ENCODE measurements at places on chromosomes 3 and 15. TPM values are rescaled to one million over a fixed set of nuclear protein-coding genes. Genes with fewer than 3 reads are reported as not detected.

GOLGA8G gene
- 0.07 TPM for total RNA-seq

CMTM8 gene
- total RNA-seq: 1.4 TPM

NPAP1 gene
- under 0.01 TPM for total RNA-seq

SOX14 gene
- not detected for total RNA-seq

GOLGA6L7 gene
- total RNA-seq: not detected

IQCF5 gene
- not detected for total RNA-seq

PRSS50 gene
- not detected for total RNA-seq

MUC20 gene
- total RNA-seq: 1.7 TPM

RHCG gene
- 195 TPM for total RNA-seq

GRAMD2A gene
- 7.2 TPM for total RNA-seq

CPN2 gene
- total RNA-seq: not detected

PRR20G gene
- not detected for total RNA-seq

ERICH6 gene
- total RNA-seq: not detected

OCA2 gene
- 2.5 TPM for total RNA-seq

ATP8B4 gene
- total RNA-seq: 1.00 TPM

SLC9A9 gene
- total RNA-seq: 8.9 TPM

TMEM212 gene
- total RNA-seq: not detected

CACNA2D3 gene
- total RNA-seq: 1.0 TPM

PLCH1 gene
- total RNA-seq: 0.34 TPM

CSNK1G1 gene
- 63.9 TPM for total RNA-seq

MCF2L2 gene
- 0.68 TPM for total RNA-seq

LCTL gene
- total RNA-seq: not detected

TRH gene
- total RNA-seq: not detected

LRRC31 gene
- not detected for total RNA-seq

ZNF148 gene
- total RNA-seq: 36.0 TPM

CCR8 gene
- total RNA-seq: not detected

SRPRB gene
- total RNA-seq: 96.7 TPM

PAQR5 gene
- total RNA-seq: 0.68 TPM

Measured in nasal cavity respiratory epithelium epithelial cell of viscerocranial mucosa (primary cell).